ENCODE measurements at places on chromosomes 6 and 20.

DNA sequence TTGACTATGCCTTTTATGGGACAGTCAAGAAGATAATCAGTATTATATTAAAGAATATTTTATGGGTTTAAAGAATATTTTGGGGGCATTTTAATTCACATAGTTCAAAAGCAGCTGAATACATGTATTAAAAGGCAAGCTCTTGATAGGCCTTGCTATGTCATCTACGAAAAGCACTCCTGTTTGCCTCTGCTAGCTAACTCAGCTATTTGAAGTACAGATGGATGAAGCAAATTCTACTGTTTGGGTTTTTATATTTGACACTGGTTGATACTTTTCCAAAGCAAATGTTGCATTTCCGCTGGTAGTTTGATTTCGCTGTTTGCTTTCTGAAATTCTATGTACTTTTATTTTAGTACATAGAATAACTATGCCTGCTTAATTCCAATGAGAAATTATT is 47.0 kb downstream of the SLC22A3 start:
- no peak for DNase-seq

- DNase-seq: no peak
These were observed 299.0 kb downstream of the DOK5 start for GRCh38 chr20:54774426-54774825.

DNA sequence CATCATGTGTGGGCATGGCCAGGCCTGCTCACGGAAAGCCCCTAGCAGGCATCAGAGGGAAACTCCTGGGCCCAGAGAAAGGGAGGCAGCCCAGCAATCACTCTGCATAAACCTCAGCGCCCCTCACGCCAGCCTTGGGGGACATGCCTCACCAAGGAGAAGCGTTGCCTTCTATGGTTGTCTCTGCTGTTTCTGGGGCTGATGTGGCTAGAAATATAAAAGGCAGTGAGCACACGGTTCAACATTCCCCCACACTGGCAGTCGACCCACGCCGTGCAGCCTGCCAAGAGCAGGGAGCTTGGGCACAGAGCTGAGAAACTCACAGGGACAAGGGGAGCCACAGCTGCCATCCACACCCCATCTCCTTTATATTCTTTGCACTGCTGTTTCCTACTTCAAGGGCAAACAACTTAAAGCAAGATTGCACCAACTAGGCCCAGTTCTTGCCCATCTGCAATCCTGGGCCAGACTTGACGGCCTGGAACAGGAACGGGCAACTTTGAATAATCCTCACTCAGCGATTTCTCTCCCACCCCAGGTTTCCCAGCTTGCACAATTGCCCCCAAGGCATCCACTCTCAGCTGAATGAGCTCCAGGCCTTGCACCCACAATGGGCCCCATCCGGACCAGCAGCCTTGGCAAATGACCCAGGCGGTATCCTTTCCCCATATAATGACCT is 35.5 kb upstream of the FOXC1 start:
- peak; percentile 18 for DNase-seq

DNA sequence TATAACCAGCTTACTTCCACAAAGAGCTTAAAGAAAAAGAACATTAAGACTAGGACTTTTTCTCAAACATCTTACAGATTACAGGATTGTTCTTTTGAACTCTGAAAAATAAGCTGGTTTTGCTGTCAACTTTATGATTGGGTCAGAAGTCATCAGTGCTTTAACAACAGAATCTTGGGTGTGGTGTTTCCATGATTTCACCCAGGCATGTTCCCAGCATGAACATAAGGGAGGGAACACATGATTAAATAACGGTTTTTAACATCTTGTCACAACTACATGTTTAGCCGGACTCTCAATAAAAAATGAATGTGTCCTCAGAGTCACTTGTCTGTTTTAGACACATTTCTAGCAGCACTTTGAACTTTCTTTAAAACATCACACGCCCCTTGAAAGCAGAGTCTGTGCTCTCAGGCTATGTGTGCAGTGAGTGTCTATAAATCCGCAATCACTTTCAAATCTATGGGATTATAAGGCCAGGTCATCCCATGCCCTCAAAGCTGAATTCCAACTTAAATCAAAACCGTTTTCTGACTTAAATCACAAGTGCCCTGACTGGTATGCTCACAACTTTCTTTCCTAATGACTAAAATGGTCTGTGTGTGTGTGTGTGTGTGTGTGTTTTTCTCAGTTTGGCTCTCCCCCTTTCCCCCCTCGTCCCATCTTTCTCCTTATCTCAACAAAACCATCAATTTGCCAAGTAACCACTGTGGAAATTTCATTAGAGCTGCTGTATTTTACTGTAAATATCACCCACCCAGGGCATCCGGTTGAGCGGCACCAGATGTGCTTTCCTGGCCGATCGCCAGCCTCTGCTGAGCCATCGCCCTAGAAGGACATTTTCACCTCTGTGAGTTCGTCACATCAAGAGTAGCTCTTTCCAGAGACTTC is 216.8 kb upstream of the DTNBP1 start:
- DNase-seq: no peak
